ENCODE measurements at places on chromosomes 12 and 14.

- DNase-seq, result peak; percentile 74
These were observed 91.1 kb upstream of the FUT8 start for GRCh38 chr14:65321370-65321875.

- DNase-seq, result peak; percentile 47
These were observed 1.5 kb downstream of the PTMS start for GRCh38 chr12:6767353-6768319.

GRCh38 chr12:43551971-43552559 lies at the start of gene ADAMTS20:
TSS of gene ADAMTS20 (minus strand) at chr12:43552203. CDS start at chr12:43551921, 282 bp downstream.
- no peak for DNase-seq

GRCh38 chr14:71001742-71002141 lies 94.5 kb downstream of the PCNX1 start:
- no peak for DNase-seq

DNA sequence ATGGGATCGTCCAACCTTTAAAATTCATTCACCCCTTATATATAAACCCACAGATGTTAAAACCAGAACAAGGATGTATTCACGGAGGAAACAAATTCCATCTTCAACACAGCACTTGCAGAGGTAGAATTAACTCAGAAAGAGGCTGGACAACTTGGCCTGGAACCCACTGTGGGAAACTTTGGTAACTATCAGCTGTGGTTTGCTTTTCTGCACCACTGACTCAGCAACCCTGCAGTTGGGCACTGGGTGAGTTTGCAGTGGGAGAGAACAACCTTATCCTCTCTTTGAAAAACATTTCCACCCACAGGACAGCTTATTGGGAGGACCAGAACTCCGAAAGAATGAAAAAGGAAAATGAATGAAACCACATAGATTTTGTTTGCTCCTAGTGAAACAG lies 66.3 kb downstream of the ZNF664 start:
- DNase-seq, result no peak

- DNase-seq, result no peak
These were observed 188.3 kb downstream of the CALM1 start for GRCh38 chr14:90585106-90585505.

- no peak for DNase-seq
These were observed 49.8 kb downstream of the SUSD6 start for GRCh38 chr14:69661194-69661537.

DNA sequence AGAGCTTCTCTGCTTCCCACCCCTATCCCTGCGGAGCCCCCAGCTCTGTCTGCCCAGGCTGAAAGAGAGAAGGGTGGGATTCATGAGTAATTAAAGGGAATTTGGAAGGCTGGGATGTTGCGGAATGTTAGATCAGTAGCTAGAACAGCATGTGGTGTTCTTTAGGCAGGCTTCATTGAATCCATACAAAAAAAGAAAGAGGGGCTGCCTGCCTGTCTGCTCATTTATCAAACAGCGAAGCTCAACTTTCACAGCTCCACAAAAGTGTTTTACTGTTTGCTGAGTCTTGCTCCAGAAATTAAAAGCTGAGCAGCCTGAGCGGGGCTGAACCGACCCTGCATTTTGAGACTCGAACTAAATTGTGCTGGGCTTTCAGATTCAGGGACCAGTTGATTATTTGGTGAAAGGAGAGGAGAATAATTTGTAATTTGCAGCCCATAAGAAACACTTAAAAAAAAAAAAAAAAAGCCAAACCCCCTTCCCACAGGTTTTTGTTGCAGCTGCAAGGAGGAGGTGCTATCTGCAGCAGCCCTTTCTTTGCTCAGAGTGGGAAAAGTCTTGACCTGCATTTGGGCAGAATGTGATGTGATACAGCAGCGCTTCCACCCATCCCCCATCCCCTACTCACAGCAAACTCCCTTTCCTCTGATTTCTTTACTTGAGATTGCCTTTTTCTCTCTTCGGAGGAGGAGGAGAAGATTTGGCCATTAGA lies 89.7 kb downstream of the RFX4 start:
- DNase-seq, result no peak

- no peak for DNase-seq
These were observed 1.1 kb downstream of the PAN2 start for GRCh38 chr12:56332512-56333196.

DNA sequence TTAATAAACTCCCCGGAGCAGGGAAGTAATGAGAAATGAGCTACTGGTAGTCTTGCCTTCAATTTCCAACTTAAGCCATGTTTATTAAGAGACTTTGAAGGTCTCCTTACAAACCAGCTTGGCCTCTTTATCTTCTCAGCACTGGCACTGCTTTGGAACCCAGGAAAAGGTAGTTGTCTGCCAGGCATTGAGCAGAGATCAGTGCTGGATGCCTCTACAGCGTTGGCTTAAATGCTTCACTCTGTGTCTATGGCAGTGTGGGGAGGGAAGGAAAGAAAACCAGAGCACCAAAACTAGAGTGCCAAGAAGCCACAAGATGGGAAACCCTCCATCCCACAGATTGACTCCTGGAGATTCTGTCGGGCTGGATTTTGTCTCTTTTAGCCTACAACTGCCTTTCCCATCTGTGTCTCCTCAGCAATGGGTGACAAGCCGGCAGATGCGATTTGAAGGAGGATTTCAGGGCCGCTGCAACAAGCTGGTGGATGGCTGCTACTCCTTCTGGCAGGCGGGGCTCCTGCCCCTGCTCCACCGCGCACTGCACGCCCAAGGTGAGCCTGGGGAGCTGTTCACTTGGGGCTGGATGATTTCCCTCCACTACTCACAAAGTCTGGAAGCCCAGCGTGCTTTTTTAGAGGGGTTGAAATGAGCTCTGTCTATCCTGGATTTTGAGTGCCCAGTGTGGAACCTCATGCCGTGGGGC lies 57.3 kb downstream of the FNTB start:
- no peak for DNase-seq

DNA sequence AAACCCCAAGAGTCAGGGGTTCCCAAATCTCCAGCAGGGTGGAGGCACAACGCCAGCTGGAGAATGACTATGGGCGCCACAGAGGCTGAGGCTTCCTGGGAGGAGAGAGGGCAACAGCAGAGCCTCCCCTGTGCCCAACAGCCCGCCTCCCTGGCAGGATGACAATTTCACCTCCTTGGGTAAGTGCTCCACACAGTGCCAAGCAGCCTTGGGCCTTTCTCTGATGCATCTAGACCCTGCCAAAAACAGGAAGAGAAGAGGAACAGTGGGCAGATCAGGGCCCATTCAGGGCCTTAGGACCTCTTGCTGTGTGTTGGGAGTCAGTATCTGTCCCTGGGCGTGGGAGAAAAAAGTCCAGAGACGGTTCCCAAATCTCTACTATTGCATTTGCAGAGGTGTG lies 5.0 kb upstream of the OR10P1 start:
- no peak for DNase-seq

DNA sequence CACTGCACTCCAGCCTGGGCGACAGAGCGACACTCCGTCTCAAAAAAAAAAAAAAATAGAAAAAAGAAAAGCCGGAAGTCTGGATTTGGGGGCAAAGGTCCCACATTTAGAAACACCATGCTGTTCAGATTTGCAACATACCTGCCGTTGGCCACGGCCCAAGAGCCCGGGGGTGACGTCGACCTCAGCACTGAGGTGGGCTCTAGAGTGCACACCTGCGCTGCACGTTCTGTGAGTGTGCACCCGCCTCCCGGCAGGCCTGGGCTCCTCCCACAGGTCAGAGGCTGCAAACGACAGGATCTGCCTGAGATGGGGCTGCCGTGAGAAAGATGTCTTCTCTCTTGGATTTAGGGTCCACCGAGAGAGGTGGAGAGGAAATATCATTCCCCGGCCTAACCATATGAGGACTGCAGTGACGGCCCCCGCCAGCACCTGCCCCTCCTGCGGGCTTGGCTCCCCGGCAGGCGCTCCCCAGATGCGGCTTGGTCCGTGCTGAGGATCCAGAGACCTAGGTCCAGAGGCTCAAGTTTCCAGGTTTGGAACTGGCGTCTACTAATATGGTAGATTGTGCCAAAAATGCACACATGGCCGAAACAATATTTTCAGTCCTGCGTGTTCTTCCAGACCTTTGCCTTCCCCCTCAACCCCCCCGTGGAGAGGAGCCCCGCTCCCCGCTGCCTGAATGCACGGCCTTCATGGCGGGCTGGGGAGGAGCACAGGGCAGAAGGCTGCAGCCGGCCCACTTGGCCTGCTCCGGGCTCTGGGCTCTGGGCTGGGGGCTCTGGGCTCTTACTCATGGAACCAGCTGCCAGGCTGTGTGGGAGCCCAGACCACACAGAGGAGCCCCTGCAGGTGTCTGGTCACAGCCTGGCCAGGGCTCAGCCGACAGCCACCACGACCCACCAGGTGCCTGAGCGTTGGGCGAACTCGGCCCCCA lies 58.8 kb upstream of the FBRSL1 start:
- DNase-seq, result no peak

DNA sequence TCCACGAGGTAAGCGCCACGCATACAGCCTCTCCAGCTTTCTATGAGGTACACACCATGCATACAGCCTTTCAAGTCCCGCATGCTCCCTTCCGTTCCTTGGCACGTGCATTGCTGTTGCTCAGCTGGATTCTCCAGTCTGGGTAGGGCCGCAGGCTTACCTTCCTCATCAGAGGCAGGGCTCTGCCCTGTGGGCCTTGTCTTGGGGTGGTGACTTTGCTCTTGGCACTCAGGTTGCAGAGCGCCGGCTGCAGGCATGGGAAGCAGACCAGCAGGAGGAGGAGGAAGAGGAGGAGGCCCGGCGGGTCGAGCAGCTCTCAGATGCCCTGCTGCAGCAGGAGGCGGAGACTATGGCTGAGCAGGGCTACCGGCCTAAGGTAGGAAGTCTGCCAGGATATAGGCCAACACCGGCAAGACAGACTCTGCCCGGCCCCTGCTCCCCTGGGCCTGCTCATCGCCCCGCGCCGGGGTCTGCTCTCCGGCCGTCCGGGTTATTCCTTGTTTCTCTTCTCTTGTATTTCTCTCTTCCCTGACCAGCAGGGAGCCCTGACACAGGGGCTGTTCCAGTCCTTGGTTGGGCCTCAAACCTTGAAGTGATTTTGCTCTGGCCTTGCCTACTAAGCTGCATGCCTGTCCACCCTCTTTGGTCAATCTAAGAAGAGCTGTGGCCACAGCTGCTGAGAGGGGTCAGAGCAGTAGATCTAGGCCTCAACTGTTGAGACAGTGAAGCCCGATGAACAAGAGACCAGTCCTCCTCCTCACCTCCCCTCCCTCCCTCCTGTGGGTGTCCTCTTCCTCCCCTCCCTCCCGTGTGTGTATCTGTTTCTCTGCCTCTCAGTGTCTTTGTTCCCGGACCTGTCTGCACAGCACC lies 15.3 kb downstream of the TCHP start:
- no peak for DNase-seq

DNA sequence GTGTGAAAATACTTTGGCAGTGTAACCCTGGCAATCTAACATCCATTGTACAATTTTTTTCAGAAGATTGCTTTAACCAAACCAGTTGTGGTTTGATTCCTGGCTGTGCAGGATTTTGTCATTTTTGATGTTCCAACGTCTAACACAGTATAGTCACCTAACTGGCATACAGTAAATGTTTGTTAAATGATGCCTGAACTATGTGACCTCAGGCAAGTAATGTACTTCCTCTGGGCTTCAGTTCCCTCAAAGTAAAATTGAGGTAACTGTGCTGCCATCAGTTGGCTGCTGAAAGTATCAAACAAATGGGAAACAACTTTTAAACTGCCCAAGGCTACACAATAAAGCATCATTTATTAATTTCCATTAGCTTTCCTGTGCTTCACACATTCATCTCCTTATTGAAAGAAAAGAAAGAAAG lies 4.3 kb downstream of the TM7SF3 start:
- DNase-seq, result peak; percentile 49

DNA sequence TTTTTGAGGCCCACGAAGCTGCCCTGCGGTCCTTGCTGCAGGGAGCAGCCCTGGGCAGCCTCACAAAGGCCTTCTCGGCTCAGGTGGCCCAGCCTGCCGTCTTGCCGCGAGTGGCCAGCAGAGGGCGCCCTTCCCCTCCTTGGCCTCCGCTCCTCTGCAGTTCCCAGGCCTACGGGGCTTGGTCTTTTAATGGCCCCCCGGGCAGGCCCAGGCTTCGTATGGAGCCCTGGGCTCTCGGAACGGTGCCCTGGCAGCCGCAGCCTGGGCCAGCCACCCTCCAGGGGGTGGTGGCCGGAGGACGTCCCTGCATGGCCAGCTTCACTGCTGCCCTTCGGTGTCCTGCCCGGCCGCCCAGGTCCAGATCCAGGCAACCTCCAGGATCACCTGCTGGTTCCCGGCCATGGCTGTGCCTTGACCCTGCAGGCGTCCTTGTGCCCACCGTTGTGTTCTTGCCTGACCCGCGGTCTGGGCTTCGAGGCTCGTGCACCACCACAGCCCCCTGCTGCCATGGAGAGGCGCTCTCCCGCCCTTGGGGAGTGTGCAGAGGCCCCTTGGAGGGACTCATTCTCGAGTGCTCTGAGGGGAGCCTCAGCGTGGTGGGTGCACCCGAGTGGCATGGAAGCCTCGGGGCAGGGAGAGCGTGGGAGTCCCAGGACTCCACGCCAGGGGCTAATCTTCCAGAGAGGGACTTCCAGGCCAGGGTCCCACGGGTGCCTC lies 9.4 kb downstream of the ASPG start:
- DNase-seq, result peak; percentile 39

DNA sequence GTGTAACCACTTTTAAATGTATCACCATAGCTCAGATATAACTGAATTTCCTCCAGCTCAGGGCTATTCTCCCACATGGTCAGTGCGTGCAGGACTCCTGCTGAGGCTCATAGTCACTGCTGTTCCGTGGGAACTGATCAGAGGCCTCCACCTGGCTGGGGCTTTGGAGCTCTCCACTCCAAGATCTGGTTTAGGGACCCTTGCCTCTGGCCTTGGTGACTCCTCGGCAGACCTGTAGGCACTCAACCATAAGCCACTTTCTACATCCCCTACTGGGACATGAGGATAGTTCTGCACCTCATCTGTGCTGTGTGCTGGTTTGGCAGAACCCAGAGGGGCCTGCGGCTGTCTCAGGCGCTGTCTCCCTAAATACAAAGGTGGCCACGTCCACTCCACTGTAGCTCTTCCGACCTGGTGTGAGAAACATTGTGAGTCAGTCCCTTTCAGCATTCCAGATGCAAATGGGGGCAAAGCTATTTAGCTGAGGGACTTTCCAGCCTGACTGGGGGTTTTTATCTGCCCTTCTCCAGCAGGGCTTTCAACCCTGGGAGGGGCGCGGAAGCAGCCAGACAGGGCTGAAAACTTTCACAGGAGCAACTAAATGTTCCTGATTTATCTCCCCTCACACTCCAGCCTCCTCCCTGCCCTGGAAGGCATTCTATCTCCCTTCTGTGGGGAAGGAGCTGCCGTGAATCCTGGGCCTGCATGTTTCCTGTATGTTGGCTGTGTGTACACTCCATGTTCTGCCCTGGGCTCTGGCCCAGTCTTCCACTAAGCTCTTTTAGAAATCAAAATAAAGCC lies 218.3 kb upstream of the DAAM1 start:
- peak; percentile 52 for DNase-seq

DNA sequence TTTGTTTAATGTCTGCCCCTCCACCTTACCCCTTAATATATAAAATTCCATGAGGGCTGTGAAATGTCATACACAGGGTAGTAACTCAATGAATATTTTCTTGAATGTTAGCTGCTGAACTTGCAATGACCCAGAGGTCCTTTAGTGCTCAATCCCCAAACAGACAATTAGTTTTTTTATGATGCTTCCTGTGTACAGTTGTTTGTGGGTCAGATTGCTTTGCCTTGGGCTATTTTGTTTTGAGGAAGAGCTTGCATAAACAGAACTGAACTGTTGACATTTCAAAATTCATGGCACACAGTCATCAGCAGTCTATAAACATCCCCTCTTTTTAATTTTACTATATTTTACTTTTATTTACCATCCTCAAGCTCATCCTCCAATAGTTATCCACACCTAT lies 820.5 kb upstream of the SEL1L start:
- DNase-seq, result no peak

Data from ELR (cell line).